Activated CD4-positive, alpha-beta T cell treated with anti-CD3 and anti-CD28 coated beads, Interleukin-2, amount 10 ng/mL, durations not matched to agents 7 days and 5 days (primary cell): ENCODE measurements at places on chromosomes 1 and 21. TPM values are rescaled to one million over a fixed set of nuclear protein-coding genes. Genes with fewer than 3 reads are reported as not detected.

Gene S1PR1
- total RNA-seq, result 177 TPM

Gene TSACC
- total RNA-seq, result 0.89 TPM

Gene S100A9
- 0.77 TPM for total RNA-seq

Gene PROK1
- total RNA-seq, result not detected

Gene GJB5
- total RNA-seq, result not detected

Gene WLS
- not detected for total RNA-seq

Gene FCMR
- 157 TPM for total RNA-seq

Gene MNDA
- not detected for total RNA-seq

Gene RIPK4
- total RNA-seq, result 0.07 TPM

Gene PLA2G2F
- total RNA-seq, result not detected

Gene ENAH
- total RNA-seq, result not detected

Gene SPATA1
- 2.3 TPM for total RNA-seq

Gene HIVEP3
- 21.5 TPM for total RNA-seq

Gene TAS1R1
- total RNA-seq, result not detected

DNA sequence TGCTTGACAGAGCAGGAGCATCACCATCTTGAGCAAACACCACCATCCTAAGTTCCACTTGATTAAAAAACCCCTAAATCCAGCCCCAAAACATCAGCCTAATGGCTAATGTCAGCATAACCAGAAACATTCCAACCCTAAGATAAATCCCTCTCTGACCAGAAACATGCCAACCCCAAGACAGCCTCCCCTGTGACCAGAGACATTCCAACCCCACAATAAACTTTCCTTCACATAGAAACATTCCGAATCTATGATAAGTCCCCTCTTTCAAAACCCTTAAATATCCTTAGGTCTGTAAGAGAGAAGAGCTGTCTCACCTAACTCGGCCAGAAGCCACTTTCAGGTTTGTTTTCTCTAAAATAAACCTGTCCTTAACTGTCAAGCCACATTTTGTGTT, 17.4 kb upstream of the SLC2A5 start:
- no peak for DNase-seq

- peak; percentile 28 for DNase-seq
These were observed 188.0 kb downstream of the RERE start for GRCh38 chr1:8629241-8630091.

- DNase-seq, result no peak
These were observed 20.8 kb upstream of the NCF2 start for GRCh38 chr1:183611021-183611420.

GRCh38 chr1:188817814-188818213, 1659.8 kb downstream of the BRINP3 start:
- no peak for DNase-seq

- DNase-seq, result no peak
These were observed 2.3 kb downstream of the TTC24 start for GRCh38 chr1:156581661-156582387.

DNA sequence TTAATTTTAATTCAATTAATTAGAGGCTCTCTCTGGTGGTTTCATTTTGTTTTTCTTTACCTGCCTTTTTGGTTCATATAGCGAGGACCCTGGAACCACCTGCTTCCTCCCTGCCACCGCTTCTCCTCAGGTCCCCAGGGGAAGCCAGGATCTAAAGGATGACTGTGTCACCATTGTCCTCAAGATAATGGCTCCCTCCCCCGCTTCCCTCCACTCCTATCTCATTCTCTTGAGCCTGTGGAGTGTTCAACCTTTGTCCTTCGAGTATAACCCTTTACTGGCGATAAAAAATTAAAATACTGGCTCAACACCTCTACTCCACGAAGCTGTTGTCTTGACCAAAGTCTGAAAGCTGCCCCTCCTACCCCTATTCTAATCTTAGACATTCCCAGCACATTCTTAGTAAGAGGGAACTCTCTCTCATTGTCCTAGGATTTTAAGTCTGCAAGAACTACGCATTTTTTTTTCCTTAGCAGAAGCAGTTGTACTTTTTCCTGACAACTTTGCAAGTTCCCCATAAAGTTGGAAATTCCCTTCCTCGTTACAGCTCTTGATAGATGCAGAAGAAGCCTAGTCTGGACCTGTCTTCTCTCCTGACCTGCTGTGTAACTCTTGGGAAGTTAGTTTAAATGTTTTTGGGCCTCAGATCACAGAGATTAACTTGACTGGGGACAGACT, 12.6 kb upstream of the MAPKAPK2 start:
- no peak for DNase-seq

- no peak for DNase-seq
These were observed 1179.6 kb downstream of the AMY1C start for GRCh38 chr1:104929280-104929679.

DNA sequence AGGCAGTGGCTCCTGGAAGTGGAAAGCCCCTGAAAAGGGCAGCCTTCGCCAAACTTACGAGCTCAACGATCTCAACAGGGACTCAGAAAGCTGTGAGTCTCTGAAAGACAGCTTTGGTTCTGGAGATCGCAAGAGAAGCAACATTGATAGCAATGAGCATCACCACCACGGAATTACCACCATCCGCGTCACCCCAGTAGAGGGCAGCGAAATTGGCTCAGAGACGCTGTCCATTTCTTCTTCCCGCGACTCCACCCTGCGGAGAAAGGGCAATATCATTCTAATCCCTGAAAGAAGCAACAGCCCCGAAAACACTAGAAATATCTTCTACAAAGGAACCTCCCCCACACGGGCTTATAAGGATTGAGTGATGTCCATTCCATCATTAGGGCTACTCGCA, 42.4 kb downstream of the PLPPR4 start:
- DNase-seq, result no peak

GRCh38 chr1:77413541-77414335, 131.9 kb downstream of the AK5 start:
- no peak for DNase-seq

- DNase-seq, result peak; percentile 53
These were observed 48.0 kb downstream of the H3-3A start for GRCh38 chr1:226110249-226111097.

DNA sequence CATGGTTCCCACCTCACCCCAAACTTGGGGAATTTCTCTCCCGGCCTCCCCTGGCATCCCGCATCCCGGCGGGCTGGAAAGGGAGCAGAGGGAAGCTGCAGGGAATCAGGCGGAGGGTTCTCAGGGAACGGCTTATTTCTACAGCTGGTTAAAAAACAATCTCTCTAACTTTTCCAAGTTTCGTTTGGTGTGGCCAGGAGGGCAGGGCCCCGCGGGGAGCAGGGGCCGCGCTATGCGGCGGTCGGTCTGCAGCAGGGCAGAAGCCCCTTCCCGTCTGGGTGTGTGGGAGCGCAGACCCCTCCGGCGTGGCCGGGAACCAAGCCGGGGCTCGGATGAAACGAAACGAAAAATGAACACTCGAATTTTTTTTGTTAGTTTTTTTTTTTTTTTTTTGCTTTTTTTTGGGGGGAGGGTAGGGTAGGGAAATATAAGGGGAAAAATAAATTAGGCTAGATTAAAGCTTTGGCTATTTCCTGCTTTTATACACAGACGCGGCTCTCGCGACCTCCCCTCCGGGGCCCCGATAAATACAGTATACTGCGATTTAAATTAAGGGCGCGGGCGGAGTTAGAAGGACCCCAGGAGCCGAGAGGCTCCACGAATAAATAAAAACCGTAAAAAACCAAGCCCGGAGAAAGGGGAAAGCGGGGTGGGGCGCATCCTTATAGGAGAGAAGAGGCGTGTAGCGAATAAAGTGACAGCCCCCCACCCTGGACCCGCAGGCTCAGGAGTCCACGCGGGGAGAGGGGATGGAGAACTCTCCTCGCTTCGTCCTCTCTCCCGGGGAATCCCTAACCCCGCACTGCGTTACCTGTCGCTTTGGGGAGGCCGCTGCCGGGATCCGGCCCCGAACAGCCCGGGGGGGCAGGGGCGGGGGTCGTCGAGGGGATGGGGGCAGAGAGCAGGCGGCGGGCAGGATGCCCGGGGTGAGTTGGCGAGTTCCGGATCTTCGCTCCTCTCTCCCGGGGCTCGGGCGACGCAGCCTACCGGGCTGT, 2.1 kb downstream of the POU3F1 start:
- DNase-seq, result no peak

GRCh38 chr1:53369761-53370160, 41.9 kb upstream of the LRP8 start:
- DNase-seq, result peak; percentile 4

- DNase-seq, result peak; percentile 71
These were observed at the start of gene MPC2 for GRCh38 chr1:167936930-167937708. TSS of gene MPC2 (minus strand) at chr1:167937072. CDS start at chr1:167935841, 1,231 bp downstream.

DNA sequence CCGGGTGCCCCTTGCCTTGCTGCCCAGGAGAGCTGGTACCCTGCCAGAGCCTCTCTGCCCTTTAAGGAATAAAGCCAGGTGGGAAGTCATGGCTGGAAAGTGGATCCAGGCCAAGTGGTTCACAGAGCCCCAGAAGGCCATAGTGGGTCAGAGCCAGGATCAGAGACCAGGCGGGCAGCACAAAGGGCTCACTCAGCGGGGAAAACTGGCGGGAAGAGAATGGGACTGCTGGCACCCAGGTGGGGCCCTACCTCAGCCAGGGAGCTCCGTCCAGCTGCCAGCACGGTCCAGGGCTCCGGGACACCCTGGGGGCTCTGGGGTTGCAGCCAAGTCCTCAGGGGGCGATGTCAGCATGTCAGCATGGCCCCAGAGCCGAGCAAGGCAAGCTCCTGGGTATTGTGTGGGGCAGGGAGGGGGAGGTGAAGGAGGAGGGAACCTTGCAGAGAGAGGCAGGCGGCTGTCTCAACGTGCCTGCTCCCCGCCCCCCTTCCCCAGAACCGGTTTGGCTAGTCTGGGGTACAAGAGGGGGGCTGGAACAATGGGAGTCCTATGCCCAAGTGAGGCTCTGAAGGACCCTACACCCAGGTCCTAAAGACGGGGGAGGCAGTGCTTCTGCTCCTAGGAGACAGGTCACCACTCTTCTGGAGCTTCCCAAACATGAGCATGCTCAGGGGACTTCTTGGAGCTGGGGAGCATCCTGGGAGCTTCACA, at the start of gene ARHGEF19:
ARHGEF19 (minus strand) TSS at position 402 of the 711 bp plus-strand sequence. CDS start 3,598 bp downstream, outside the sequence.
- DNase-seq, result no peak

- DNase-seq, result no peak
These were observed 93.8 kb upstream of the TMPRSS2 start for GRCh38 chr21:41601573-41602368.

- DNase-seq, result no peak
These were observed 11.3 kb downstream of the UBE2G2 start for GRCh38 chr21:44790368-44790767.
